ENCODE measurements at places on chromosomes 6 and 20.

GRCh38 chr6:107711412-107712236 is 112.5 kb downstream of the SCML4 start:
- no peak for DNase-seq

DNA sequence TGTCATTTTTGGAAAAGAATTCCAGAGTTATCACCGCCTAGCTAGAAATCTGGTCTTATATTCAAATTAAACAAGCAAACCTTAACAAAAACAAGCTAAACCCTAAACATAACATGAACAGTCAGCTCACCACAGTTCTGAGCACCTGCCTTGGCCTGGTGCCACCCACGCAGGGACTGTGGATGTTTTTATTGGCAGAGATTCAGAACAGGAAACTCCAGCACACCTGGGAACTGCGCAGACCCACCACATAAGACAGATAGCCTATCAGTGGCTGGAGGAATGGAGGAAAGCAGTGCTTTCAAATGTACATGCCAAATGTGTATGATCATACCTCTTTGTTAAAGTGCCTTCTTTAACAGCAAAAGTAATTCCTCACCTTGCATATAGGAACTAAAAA is 8.9 kb downstream of the SLC16A10 start:
- DNase-seq = no peak

- no peak for DNase-seq
Measured at GRCh38 chr6:44558024-44558831, 170.7 kb downstream of the CDC5L start.

DNA sequence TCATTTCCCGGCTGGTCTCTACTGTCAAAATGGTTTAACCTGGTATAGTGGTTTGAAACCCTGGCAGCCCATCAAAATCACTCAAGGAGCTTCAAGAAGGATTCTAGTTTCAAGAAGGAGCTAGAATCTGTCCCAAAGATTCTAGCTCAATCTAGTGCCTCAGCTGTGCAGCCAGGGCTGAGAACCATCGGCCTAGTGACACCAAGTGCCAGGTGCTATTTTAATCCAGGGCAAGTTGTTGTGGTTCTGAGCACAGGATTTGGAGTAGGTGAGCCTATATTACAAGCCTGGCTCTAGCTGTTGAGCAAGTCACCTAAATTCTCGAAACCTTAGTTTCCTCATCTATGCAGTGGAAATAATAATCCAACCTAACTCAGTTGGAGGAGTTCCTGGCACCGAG is 3.7 kb downstream of the MOCS1 start:
- DNase-seq = no peak

- DNase-seq = no peak
Measured at GRCh38 chr6:114580882-114581281, 238.1 kb upstream of the HS3ST5 start.

GRCh38 chr20:16283307-16283706 is 289.9 kb downstream of the KIF16B start:
- no peak for DNase-seq

DNA sequence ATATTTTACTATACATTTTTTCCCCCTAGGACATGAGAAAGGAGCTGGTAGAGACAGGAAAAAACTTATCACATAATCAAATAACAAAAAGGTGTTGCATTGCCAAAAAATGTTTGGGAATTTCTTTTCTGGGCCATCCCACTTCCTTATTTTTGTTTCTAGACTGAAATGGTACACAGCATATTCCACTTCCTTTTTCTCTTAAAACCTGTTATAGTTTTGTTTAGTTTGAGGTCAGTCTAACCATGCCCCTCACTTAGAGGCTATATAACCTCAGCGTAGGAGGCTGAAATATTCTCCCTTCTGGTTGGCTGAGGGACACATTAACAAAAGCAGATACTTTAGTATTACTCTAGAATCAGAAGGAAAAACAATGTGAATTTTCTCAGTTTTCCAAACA is 323.9 kb downstream of the GJA1 start:
- DNase-seq = no peak

Measured in activated T-helper 1 cell treated with anti-CD3 and anti-CD28 coated beads, Interleukin-2, amount 50 U/mL, for 16 hours (primary cell).